ENCODE measurements at places on chromosomes 5 and 9.
A peak's percentile ranks its signal among the peaks of the same experiment; 100 is the strongest.

DNA sequence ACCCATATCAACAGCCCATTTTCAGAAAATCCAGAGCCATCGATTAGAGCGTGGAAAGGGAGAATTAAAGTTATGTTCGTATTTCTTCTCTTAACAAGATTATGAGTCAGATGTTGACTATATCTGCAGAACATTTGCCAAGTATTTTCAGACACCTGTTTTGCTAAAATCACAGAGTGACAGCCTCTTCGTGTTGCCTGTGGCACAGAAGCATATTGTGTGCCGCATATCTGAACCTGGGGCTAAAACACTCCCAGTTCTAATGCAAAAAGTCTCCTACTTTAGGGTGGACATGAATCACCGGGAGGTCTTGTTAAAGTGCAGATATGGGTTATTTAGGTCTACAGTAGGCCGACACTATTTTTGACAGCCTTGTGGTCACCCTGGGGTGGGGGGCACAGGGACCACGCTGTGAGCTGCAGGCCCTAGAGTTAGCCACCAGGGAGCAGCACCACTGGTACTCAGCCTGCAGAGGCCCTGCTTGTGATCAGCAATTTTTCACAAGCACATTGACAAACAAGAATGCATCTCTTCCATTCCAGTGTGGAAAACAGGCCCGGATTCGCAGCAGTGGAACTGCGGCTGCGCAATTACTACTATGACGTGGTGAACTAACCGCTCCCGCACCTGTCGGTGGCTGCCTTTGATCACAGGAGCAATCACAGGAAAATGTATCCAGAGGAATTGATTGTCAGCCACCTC lies 93.5 kb downstream of the SYK start:
- peak; percentile 26 for DNase-seq

GRCh38 chr5:177959315-177959714 lies 36.7 kb downstream of the PROP1 start:
- DNase-seq = no peak

DNA sequence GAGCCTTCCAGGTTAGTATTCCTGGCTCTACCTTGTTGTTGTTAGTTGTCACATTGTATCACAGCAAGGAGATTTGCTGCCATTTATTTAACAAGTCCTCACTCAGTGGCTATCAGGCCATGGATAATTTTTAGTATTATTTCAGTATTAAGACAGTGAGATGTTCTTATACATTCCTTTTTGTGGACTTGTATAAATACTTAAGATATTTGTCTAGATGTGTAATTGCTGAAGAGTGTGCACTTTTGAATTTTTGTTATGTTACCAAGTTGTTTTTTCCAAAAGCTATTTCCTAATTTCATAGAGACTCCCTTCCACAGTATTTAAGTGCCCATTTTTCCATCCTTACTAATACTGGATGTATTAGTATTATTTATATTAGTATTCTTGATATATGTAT lies 22.0 kb downstream of the SLC36A1 start:
- DNase-seq = no peak

DNA sequence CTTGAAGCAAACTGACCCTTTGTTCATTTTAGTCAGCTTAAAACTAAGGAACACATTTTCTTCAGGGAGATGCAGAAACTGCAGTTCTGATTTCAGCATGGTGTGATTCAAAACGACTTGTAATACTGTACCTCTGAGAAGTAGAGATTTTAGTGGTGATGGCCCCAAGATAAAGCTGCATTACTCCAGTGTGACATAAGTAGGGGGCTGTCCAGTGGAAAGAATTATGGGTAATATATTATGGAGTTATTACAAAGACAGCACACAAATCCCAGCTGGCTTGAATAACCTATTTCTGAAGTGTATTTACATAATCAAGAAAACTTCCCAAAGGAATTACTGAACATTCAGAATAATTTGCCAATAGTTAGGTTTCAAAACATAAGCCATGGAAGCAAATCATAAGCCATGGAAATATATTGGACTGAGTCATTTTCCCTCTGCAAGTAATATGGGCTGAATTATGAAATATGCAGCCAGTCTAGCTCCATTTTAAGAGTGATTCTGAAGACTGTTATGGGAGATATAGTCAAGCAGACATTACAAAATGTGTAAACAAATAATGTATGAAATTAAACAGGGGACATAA lies 133.7 kb upstream of the FBXL17 start:
- no peak for DNase-seq

DNA sequence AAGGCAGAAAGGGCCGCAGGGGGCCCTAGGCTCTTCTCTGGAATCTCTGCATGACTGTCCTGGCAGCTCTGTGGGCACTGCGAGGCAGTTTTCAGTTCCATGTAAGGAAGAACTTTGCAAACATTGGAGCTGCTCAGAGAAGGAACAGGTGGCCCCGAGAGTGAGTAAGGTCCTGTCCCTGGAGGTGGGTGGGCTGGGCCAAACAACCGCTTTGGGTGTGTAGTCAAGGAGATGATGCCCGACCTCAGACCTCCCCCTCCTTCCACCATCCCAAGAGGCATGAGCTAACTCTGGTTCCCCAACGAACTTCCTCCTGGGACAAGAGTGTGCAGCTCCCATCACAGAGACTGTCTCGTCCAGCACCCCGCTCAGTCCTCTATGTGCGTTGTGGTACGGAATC lies 20.5 kb downstream of the CSF1R start:
- DNase-seq = no peak

GRCh38 chr9:117359910-117360309 lies 54.9 kb downstream of the ASTN2 start:
- no peak for DNase-seq

GRCh38 chr9:130329061-130329460 lies 63.5 kb downstream of the HMCN2 start:
- no peak for DNase-seq

- DNase-seq = peak; percentile 30
Measured at GRCh38 chr5:154312576-154312975, 122.0 kb downstream of the GALNT10 start.

- DNase-seq = peak; percentile 84
Measured at GRCh38 chr5:119360905-119361593, 5.2 kb downstream of the TNFAIP8 start.

DNA sequence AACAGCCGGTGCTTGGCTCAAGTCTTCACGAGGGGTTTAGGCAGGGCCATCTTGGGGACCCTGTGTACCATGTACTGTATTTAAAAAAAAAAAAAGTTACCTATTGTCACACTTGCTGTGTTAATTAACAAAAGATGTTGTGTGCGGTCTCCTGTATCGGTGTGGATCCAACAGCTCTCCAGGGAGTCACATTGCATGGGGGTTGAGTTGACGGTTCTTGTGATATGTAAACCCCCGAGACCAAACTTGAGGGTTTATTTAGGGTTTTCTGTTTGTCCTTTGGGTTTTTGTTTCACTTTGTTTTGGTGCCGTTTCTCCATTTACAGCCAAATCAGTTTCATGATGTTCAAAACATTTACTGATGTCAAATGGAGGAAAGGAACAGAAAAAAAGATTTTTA lies 22.2 kb downstream of the AMBP start:
- DNase-seq = no peak

DNA sequence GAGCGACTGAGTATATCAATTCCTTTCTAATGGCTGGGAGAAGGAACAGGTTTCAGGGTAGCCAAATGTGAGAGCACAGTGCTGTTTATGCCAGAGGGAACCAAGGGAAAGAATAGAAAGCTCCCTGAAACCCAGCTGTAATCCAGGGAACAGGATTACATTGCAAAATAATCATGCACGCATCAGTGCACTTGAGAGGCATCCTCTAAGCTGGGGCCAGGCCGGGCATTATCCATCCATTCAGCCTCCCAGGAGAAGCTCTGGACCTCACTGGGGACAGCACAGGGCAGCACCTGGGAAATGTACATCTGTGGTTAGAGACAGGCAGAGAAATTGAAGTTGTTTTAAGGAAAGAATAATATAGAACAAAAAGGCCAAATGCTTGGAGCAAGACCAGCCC lies 72.7 kb downstream of the MTRR start:
- DNase-seq = no peak

DNA sequence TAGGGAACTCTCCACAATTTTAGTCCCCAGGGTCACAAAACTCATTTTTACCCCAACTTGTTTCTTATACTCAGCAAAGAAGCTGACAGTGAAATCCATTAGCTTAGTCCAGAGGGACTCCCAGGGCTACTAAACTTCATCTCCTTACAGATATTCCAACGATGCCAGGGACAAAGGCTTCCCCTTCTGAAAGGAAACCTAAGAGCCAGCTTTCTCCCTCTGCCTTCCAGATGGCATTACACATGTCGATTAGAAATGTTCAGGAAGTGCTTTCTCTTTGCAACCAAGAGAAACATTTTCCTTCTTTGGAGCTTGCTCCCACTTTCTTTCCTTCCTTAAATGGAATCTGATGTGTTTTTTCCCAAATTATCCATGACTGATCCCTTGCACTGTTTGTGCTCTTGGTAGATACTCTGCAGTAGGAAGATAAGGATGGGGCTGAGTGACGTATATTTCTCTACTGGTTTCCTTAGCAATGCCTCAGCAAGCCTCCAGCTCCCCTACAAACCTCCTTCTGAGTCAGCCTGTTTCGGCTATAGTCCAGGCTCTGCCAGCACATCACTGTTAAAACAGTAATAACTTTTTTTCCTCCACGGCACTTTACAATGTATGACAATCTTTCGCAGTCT lies 43.0 kb upstream of the HTR4 start:
- DNase-seq = no peak

DNA sequence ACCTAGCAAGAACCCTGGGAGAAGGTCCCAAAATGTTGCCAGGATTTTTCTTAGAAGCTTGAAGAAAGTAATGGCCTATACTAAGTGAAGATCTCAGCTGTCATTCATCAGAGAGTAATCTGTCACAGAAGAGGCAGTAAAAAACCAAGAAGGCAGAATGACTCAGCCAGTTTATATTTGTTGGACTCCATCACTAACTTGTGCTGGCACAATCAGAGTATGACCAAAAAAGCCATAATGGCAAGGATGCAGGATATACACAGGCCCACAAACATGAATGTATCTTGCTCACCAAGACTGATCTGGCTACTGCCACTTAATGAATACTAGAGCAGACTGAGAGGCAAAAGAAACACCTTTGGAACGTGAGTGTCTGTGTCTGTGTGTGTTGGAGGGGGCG lies 104.0 kb upstream of the POU5F2 start:
- no peak for DNase-seq

- no peak for DNase-seq
Measured at GRCh38 chr5:135382106-135382790, 16.8 kb downstream of the MACROH2A1 start.

GRCh38 chr5:136686192-136686872 lies 321.0 kb upstream of the TRPC7 start:
- DNase-seq = peak; percentile 10

- DNase-seq = peak; percentile 43
Measured at GRCh38 chr5:1171340-1171941, 30.0 kb upstream of the SLC6A19 start.

GRCh38 chr5:137088175-137088574 lies 411.0 kb downstream of the SPOCK1 start:
- no peak for DNase-seq

DNA sequence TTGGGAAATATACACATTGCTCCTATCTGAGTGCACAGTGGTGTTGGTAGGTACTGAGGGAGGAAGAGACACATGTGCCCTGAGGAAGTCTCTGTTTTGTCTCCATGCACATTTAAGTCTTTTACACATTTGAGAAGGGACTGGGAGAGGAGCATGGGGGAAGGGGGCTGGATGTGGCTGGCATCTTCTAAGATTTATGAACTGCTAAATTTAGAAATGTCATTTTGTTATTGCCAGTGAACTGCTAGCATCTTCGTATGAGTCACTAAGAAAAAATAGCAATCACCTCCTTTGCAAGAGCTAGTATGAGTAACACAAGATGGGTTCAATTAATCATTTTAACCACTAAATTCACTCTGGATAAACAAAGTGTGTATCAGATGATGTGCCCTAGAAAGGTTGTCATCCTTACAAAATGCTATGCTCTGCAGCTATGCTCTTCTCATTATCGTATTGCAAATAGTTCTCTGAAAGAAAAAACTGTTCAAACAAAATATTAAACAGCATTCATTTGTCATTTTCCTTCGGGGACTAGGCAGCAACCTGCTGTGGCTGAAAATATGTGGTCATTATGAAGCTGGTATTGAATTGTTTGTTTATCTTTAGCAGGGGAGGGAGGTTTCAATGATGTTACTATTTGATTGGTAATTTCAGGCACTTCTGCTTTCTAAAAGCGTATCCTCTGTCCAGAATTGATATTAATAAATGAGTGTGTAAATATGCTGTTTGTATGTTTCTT lies 236.5 kb downstream of the DMRTA1 start:
- DNase-seq = peak; percentile 46

- peak; percentile 67 for DNase-seq
Measured at GRCh38 chr9:127505396-127506116, 54.2 kb downstream of the LRSAM1 start.

- no peak for DNase-seq
Measured at GRCh38 chr5:95889076-95889475, 66.5 kb upstream of the GLRX start.

DNA sequence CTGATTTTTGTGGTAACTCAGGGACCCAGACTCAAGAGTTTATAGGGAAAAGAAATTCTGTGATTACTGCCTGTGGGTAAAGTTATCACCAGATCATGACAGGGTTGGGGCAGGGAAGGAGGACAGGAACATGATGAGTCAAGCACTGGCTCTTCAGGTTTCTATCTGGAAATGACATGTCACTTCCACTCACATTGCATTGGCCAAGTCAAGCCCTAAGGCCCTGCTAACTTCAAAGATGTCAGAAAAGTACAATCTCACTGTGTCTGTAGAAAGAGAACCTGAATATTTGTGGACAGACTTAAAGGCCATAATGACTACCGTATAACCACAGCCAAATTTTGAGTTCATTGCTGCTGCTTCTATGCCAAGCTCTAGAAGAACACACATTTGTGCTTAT lies 187.7 kb downstream of the TLE4 start:
- no peak for DNase-seq

DNA sequence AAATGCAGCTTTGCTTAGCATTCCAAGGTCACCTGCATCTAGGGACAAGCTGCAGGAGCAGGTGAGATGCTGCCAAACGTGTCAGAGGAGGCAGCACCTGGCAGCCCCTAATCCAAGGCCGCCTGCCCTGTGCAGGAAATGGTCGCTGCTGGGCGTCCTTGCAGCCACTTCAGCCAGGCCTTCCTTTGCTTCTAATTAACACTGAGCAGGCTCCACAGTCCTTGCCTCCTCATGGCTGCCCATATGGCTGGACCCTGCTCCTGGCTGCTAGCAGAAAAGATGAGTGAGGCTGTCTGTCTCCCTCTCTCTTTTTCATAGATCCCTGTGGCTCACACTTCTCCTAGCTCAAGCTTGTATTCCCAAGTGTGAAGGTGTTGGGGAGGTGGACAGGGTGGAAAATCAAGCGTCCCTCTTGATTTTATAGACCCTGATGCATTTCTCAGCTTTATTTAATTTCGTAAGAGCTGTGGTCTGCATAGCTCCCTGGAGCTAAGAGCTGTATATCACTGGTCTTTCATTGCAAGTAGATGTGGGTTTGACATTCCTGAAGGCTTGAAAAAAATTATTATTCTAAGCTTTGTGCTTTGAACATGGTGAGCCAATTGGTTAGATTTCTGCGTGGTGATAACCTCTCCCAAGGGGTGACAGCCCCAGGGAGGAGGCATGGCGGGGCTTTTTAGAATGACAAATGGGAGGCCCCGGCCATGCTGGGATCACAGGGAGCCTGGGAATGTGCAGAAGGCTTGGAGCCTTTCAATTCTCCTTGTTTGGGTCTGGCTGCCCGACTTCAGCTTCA lies 193.8 kb downstream of the SLIT3 start:
- DNase-seq = no peak

- DNase-seq = no peak
Measured at GRCh38 chr5:84718377-84718776, 333.7 kb upstream of the EDIL3 start.

- peak; percentile 36 for DNase-seq
Measured at GRCh38 chr9:115084709-115085108, 33.2 kb downstream of the TNC start.

- DNase-seq = no peak
Measured at GRCh38 chr9:92414566-92414965, 9.7 kb downstream of the OMD start.

Measured in RWPE1 (cell line).